ENCODE measurements at places on chromosomes 13 and 19.
A peak's percentile ranks its signal among the peaks of the same experiment; 100 is the strongest.

DNA sequence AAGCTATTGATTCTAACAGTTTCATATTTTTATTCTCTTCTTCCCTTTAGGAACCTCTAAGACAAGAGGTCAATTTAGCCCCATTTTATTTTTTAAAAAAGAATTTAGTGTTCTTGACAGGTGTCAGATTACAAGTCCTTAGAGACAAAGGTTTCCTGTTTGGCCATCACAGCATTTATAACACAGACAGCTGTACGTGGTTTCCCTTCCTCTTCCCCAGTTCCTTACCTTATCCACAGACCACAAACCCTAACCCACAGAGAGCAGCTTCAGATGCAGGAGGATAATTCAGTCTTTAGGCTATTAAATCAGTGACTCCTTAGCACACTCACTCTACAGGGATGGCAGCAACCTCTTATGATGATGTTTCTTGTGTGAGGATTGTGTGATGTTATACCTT, 1210.1 kb downstream of the DIAPH3 start:
- no peak for DNase-seq

GRCh38 chr13:75309981-75310580, 171.9 kb downstream of the TBC1D4 start:
- peak; percentile 54 for DNase-seq

GRCh38 chr19:7152568-7152967, 83.1 kb downstream of the ZNF557 start:
- DNase-seq, result no peak

GRCh38 chr19:38387550-38388348, at the start of gene GGN:
Gene GGN, minus strand, starts transcription at chr19:38388034. Its CDS starts 773 bp downstream, at chr19:38387261.
- peak; percentile 82 for DNase-seq

DNA sequence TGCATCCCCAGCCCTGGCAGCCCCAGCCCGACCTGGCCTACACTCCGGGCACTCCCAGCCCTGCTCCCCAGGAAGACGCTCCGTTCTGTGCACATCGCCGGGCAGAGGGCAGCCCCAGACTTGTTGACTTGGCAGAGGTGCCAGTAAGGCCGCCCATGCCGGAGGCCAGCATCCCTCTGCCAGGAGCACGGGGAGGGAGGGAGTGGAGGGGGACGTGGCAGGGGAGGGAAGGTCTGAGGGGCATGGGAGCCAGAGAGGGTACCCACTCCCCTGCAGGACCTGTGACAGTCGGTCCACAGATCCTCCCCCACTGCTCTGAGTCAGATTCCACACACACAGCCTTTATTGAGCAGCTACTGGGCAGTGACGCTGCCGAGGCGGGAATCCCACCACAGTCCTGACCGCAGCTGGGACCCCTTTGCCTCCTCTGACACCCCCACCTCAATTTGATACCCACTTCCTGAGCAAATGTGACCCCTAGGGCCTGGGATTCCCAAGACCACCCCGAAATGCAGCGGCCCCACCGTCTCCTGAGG, 1.9 kb upstream of the NKPD1 start:
- DNase-seq, result no peak

DNA sequence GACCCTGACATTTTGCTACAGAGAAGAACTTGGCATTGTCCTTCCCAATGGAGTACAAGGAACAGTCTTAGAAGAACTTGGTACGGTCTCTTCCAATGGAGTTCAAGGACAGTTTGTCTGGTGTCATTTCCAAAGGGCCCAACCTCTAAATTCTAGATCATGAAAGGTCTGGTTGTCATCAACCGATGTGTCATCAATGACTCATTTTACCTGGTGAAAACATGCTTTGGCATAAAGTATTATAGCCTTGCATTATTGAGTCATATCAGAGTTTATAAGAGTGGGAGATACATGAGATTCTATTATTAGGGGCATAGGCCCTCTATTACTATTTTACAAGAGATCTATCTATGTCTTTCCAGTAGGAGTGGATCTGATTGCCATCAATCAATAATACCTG, 4.3 kb downstream of the CYP2B6 start:
- DNase-seq, result no peak

GRCh38 chr19:18301718-18302111, 20.3 kb upstream of the JUND start:
- DNase-seq, result no peak

DNA sequence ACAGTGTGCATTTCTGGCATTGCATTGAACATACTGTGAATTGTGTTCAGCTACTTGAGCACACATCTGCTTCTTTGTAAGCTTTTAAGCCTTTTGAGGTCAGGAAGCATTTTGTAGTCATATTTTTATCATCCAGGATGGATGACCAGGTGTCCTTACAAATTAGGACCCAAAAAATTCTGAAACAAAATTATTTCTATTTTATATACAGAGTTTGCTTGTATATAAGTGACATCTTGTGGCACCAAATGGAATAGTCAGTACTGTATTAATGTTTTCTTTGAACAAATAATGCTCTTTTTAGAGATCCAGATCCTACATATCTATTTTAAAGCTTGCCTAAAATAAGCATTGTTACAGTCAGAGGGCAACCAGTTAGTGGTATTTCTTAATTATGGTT, 9.5 kb upstream of the SUPT20H start:
- no peak for DNase-seq

DNA sequence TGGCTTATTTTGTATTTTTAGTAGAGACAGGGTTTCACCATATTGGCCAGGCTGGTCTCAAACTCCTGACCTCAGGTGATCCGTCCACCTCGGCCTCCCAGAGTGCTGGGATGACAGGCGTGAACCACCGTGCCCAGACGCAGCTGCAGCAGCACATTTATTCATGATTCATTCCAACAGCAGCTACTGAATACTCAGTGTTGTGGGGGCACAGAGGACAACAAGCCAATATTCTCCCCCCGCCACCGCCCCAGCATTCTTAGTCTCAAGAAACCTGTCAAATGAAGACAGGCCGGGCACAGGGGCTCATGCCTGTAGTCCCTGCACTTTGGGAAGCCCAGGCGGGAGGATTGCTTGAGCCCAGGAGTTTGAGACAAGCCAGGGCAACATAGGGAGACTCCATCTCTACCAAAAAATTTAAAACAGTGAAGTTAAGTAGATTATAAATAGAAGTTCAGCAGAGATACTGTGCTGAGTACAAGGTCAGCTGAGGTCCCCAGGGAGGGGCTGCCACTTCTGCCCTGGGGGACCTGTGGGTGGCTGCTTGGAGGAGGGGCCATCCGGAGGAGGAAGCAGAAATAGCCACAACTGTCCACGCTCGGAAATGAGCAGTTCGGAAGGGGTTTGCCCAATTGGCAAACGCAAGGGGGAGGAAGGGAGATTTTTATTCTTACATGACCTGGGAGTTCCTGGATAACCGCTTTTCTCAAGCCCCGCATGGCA, 4.3 kb downstream of the DOT1L start:
- DNase-seq, result peak; percentile 97

DNA sequence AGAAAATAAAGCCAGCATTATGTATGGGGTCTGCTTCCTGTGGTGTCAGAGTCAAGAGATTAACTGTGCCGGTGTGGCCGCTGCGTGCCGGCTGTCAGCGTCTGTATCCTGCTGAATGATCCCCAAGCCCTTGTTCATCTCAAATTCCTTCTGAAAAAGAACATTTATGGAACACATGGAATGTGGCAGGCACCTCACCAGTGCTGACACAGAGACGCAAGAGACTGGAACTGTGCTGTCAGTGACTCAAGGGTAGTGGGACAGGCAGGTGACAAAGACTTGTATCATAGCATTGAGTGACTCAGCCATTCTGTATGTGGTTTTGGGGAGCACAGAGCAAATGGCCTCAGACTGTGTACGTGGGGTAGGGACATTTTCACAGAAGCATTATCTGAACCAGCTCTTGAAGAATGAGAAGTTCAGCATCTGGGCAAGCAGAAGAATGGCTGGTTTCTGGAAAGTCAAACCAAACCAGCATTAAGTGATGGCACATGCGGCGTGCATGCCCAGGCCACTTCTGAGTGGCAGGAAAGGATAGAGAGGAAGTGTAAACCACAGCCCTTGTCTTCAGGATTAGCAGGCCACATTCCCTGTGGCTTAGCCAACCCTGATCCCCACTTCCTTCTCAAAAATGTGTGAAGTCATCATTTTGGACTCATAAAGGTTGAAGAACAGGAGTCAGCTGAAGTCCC, 54.0 kb upstream of the IRS2 start:
- peak; percentile 49 for DNase-seq

GRCh38 chr19:50994129-50994528, 7.3 kb downstream of the KLK8 start:
- DNase-seq, result no peak

DNA sequence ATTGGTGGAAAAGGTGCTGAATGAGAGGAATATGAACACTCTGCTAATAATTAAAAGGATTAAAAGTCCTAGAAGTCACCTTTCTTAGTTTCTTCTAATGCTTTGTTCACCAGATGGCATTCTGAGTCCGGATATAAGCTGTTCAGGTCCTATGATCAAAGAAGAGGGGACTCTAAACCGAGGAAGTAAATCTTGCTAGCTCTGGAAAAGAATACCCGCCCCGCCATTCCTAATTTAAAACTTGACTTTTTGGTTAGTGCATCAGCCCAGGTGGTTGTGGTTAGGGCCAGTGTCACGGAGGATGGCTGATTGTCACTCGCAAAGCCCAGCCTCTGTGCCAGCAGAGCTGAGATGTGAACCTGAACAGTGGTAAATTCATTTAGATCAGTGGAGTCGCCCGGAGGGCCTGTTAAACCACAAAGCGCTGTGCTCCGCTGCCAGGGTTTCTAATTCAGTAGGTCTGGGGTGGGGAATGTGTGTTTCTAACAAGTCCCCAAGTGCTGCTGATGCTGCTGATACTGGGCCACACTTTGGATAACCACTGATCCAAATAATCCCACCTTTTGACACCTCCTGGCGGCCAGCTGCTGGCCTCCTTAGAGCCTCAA, 425.4 kb downstream of the DCT start:
- no peak for DNase-seq

DNA sequence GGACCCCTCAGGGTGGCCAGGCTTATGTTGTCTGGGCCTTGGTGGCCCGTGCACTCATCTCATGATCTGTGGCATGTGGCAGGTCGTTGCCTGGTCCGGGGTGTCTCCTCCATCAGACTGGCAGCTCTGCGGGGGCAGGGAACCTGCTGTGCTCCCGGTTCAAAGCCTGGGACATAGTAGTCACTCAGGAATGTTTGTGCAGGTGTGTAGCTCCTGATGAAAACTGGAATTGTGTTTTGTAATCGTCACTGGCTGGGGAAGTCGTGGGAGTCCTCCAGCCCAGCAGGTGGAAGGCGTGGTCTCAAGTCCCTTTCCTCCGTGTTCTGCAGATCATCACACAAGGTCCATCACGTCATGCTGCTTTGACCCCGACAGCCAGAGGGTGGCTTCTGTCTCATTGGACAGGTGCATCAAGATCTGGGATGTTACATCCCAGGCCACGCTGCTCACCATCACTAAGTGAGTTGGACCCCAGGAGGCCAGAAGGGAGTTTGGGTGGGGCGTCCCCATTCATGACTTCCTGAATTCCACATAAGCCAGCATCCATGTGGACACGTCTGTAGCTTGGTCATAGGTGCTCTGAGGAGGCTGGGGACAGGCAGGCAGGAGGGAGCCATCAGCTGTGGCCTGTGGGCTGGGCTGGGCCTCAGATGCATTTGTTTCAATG, 19.1 kb downstream of the WDR88 start:
- DNase-seq, result no peak

DNA sequence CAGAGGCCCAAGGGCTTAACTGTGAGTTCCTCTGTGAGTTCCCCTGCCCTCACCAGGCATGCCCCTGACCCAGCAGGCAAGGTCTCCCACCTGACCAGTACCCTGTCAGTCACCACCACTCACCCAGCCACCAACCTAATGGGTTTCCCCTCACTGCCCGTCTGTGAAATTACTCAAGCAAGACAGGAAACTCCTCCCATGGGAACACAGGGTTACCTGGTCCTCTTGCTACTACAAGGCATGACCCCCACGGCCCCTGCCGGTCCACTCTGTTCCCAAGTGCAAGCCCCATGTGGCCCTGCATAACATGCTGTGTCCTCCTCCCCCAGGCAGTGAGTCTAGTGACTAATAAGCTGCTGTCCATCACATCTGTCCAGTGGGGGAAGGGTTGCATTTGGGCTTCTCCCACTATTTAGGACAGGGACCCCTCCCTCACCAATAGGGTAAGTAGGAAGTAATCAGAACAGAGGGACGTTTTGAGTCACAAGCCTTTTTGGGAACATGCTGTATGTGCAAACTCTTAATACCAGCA, 8.0 kb upstream of the DHRS12 start:
- DNase-seq, result peak; percentile 48

DNA sequence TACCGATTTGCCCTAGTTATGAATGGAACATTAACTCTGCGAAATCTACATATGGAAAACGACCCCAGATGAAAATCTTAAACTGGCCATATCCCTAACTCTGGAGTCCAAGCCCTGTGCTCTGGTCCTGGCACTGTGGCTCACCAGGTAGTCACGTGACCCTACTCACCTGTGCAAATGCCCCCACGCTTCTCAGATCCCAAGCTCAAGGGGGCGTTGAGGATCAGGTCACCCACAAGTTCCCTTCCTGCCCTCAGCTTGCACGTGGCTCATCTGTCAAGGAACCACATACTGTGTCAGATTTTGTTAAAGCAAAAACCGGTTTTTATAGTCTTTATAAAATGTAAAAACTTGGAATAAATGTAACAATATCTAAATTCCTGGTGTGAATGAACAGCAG, 324.0 kb downstream of the SHISA2 start:
- DNase-seq, result no peak

DNA sequence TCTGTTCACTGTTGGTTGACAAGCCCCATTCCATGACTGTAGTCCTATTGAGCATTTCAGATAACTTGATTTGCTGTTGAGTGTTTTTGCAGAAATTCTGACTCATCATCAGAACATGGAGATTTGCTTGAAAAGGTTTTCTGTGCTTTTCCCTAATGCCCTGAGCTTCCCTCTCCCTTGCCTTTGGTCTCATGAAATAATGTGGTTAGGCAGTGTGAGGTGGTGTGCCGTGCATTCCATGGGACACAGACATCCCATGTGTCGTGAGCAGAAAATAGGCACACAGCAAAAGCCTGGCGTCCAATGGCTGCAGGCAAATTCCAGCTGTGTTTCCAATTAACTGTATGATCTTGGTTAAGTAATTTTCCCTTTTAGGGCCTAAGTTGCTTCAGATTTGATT, 197.4 kb downstream of the DLEU7 start:
- no peak for DNase-seq

DNA sequence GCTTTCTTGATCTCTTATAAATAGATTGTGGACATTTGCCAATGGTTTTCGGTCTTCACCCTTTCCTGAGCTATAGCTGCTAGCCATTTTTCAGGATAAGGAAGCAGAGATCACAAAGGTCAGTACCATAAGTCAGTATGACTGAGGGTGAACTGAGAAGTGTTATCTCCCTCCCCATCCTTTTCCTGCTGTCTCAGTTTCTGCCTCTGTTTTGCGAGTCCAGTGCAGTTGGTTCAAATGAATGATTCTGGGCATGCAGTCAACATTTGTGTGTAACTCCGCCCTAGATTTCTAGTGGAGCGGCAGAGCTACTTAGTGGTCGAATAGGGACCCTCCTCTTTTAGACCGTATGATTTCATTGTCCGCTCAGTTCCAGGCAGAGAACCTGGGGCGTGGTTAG, 460.8 kb upstream of the ARGLU1 start:
- no peak for DNase-seq

DNA sequence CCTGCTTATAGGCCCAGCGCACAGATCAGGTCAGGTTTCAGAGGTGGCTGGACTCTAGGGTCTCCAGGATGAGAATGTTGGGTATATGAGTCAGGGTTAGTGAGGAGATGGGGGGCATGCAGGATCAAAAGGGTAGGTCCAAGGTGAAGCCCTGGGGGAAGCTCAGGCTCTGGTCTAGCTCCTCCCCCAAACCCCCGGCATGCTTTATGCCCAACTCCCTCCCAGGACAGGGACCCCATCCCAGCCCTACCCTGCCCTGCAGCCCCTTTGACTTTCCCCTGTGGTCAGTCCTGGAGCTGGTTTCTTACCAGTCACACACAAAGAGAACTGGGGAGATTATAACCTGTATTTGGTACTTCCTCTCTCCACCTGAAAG, 9.8 kb upstream of the CEACAM18 start:
- no peak for DNase-seq
